ENCODE measurements at places on chromosomes 1 and 21. TPM values are rescaled to one million over a fixed set of nuclear protein-coding genes. Genes with fewer than 3 reads are reported as not detected.
A peak's percentile ranks its signal among the peaks of the same experiment; 100 is the strongest.

DNA sequence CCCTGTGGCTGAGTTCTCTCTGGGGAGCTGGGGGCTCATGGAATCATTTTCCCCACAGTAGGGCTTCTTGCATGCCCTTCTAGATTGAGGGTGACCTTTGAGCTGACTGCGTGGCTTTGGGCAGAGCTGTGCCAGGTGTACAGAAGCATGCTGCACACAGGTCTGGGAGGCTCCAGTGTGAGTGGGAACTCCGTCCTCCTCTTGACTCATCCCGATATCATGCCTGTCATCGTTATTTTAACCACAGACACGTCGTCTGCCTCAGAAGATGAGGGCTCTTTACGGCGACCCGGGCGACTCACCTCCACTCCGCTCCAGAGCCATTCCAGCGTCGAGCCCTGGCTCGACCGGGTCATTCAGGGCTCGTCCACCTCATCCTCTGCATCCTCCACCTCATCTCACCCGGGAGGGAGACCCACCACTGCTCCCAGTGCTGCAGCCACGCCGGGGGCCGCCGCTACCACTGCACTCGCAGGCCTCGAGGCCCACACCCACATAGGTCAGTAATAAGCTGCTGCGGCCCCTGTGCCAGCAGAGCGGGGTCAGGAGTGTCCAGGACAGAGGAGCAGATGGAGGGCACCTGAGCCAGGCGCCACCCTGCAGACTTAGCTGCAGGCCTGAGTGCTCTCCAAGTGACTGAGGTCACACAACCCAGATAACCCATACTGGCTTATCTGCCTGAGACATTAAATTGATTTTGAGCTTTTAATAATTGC lies 39.8 kb downstream of the DIP2A start:
- DNase-seq = no peak

- no peak for DNase-seq
Measured at GRCh38 chr1:206534552-206534951, 27.2 kb downstream of the RASSF5 start.

GRCh38 chr1:2825487-2826189 lies 24.1 kb upstream of the TTC34 start:
- DNase-seq = no peak

DNA sequence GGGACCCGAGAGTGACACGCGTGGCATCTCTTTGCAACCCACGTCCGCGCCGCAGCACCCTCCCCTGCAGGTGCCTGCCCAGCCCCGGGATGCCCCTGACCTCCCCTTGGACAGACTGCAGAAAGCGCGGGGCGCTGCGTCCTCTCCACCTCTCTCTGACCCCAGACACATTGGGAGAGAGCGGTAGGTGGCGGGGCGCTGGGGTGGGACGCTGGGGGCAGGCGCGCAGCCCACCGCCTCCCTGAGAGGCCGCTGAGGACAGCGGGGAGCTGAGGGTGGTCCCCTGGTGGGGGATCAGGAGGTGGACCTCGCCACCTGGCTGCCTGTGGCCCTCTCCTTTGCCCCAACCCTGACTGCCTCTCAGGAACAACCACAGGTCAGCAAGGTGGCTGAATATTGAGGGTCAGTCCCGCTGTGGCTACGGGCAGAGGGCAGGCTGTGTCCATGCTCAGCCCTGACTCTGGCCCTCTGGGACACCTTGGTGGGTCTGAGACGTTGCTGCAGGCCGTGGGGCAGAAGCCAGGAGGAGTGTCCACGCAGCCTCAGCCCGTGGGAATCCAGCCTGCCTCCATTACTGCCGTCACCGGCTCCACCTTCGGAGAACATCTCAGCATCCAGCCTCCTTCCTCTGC lies 761 bp upstream of the UBE2J2 start:
- DNase-seq = no peak

GRCh38 chr1:46804027-46804889 lies 5.4 kb downstream of the CYP4B1 start:
- no peak for DNase-seq

GRCh38 chr21:33770542-33770941 lies 128.2 kb downstream of the ITSN1 start:
- no peak for DNase-seq

DNA sequence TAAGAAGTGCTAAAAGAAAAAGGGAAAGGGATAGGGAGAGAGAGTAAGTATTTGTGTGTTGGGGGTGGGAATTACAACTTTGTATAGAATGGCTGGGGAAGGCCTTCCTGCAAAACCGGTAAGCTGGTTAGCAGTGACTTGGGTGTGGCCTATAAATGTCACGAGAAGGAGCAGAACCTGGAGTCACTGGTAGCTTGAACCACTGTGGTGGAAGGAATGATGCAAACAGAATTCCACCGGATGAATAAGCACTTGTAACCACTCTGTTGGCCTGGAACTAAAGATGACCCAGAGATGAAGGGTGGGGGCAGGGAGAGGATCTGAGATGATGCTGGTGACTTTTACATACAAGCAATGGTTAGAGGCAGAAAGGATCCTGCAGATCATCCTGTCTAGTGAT lies 8.9 kb downstream of the XKR8 start:
- DNase-seq = peak; percentile 58

- no peak for DNase-seq
Measured at GRCh38 chr1:70864302-70864701, 183.3 kb downstream of the PTGER3 start.

- DNase-seq = peak; percentile 43
Measured at GRCh38 chr1:236175642-236176336, 33.5 kb downstream of the GPR137B start.

GRCh38 chr1:72062584-72062983 lies 219.8 kb downstream of the NEGR1 start:
- DNase-seq = no peak

- no peak for DNase-seq
Measured at GRCh38 chr21:41952568-41953248, 1.1 kb downstream of the C2CD2 start.

DNA sequence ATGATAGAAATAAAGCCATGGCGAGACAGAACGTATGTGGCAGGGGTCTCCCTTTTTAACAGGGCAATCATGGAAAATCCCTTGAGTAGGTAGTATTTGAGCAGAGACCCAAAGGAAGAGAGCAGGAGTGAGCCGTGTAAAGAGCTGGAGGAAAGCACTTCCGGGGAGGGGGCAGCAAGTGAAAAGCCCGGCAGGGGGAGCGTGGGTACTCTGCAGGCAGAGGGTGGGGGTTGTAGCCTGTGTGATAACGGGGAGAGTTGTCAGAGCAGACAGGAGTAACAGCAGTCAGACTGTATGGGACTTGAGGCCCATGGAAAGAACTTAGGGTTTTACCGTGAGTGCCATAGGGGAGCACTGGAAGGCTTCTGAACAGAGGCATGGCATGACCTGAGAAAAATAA lies 51.1 kb upstream of the LDLRAP1 start:
- no peak for DNase-seq

- no peak for DNase-seq
Measured at GRCh38 chr1:116268211-116268610, 104.8 kb upstream of the ATP1A1 start.

DNA sequence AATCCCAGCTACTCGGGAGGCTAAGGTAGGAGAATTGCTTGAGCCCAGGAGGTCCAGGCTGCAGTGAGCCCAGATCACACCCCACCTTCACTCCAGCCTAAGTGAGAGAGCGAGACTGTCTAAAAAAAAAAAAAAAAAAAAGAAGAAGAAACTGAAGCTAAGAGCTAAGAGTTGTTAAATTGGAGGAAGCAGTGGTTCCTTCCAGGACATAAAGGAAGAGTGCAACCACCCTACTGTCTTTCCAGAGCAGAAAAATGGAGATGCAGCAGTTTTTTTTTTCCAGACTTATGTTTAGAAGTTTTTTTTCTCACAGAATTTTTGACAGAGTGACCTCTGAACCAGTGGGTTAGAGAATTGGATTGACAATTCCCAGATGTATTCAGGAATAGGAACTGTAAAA lies 88.7 kb downstream of the HLX start:
- no peak for DNase-seq

DNA sequence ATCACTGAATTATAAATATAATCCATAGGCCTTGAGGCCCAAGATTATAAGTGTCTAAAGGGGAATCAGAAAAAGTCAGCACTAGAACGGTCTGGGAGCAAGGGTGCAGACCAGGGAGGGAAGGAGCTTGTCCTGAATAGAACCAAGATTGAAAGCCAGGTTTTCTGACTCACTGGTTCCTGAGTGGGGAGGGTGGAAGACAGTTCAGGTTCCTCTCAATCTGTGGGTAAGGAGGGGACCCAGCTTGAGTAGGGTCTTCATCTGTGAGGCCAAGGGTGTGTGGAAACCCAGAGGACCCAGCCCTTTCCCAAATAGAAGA lies 842 bp downstream of the LENEP start:
- no peak for DNase-seq

GRCh38 chr1:206734499-206735142 lies 36.0 kb upstream of the IL19 start:
- DNase-seq = no peak

GRCh38 chr1:174534789-174535188 lies 87.0 kb downstream of the GPR52 start:
- no peak for DNase-seq

- DNase-seq = no peak
Measured at GRCh38 chr1:201183209-201183608, 7.4 kb upstream of the IGFN1 start.

OR2L2 gene
- not detected for total RNA-seq

ETV3L gene
- total RNA-seq = not detected

GBP3 gene
- 10.4 TPM for total RNA-seq

L1TD1 gene
- total RNA-seq = not detected

INAVA gene
- not detected for total RNA-seq

REN gene
- total RNA-seq = 0.83 TPM

UBE2U gene
- not detected for total RNA-seq

FPGT gene
- total RNA-seq = 4.1 TPM

SLC22A15 gene
- 10.1 TPM for total RNA-seq

KIF26B gene
- total RNA-seq = 1.3 TPM
